Activated T-helper 9 cell treated with anti-CD3 and anti-CD28 coated beads, Interleukin-2, amount 50 U/mL, for 16 hours (primary cell): ENCODE measurements at places on chromosomes 3 and 15.

GRCh38 chr3:32229565-32229964, 8.9 kb upstream of the CMTM8 start:
- DNase-seq = no peak

DNA sequence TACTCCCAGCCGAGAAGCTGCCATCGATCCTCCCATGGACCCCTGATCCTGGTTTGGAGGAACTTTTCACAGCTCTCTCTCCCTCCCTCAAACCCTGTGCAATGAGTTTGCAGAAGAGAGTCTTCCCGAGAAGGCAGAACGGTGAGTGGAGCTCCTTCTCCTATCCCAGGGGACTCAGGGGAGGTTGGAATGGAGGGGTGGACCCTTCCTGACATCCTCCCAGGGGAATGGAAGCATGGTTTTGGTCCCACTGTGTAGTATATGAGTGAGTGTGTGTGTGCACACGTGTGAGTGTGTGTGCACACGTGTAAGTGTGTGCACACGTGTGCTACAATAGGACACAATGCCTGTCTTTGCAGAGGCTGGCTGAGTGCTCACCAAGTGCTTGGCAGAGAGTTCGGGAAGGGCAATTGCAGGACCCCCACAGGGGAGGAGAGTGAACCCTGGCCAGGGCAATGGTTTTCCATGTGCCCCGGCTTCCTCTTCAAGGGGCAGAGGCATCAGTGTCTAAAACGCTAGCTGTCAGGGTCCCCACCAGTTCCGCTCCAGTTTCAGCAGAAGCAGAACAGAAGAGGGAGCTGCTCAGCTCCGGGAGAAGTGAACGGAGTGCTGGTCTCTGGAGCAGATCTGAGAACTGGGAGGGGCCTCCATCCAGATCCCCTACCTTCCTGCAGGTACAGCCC, 13.8 kb upstream of the IL16 start:
- DNase-seq = no peak

DNA sequence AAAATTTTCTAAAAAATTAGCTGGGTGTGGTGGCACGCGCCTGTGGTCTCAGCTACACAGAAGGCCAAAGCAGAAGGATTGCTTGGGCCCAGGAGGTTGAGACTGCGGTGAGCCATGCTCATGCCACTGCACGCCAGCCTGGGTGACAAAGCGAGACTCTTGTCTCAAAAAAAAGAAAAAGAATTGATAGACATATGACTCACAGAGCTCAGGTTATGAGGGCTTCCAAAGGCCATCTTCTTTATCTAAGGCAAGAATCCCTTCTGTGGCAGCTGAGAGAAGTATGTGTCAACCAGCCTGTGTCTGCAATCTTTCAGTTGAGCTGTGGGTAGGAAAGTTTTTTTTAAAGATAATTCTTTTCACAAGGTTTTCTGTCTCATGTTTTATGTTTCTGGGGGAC, 53.9 kb downstream of the MRPS25 start:
- DNase-seq = no peak

DNA sequence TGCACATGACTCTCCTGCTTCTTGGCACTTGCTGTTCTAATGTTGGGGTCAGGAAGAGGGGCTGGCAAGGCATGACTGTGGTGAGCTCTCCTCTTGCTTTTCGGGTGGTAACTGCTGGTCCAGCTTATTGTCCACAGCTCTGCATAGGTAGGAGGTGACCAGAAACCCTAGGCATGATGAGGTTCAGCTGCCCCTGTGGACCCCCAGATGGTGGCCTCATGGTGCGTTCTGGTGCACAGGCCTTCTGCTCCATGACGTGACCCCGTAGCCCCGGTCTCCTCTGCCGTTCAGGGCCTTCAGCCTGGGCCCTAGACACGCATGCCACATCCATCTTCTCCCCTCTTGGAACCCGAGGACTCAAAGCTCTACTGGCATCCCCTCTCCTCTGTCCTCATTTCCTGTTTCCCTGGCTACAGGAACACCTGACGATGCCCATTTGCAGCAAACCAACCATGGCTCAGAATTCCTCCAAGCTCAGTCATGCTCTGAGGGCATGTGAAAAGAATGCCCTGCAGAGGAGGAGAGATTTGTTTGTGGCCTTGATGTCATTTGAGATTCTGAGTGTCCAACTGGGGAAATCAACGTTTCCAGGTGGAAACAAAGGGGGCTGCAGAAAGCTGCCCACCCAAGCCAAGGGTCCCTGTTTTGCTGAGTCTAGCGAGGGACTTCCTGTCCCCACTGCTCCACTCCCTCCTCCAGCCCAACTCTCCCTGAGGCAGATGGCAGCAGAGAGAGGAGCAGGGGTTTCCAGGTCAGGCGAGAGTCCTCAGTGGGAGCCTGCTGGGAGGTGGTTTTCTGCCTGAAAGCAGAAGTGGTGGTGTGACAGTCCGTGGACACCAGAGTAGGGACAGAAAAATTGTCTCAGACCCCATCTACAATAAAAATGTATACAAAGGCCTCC, 198.7 kb upstream of the LYSMD4 start:
- no peak for DNase-seq

- DNase-seq = no peak
Observed at GRCh38 chr3:64109438-64109837, 86.1 kb upstream of the PSMD6 start.

DNA sequence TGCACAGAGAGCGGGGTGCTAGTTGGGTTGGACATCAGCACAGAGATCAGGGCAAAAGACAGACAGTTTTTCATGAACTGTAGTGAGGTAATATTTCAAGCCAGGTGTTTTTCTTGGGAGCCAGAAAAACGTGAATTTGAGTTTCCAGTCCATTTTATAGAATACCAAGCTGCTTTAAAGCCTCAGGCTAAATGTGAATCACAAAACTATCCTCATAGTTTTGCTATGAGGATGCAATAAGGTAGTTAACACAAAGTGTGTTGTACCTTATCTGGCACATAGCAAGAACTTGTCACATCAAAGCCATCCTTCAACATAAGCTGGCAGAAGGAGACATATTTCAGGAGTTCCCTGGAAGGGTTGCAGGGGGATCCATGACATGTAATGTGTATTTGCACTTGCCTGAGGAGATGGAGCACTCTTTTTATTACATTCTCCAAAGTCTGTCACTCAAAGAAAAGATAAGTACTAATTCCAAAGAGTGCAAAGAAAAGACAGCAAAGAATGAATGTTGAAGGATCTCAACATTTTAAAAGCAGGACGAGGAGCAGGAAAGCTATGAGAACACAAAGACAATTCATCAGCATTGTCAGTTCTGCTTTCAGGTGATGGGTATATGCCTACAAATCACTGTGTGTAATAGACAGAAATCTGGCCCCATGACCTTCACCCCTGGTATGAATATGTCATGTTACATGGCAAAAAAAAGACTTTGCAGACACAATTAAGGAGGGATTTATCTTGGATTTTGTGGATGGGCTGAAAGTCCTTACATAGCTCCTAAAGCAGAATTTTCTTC, 1046.4 kb downstream of the NTRK3 start:
- DNase-seq = no peak

DNA sequence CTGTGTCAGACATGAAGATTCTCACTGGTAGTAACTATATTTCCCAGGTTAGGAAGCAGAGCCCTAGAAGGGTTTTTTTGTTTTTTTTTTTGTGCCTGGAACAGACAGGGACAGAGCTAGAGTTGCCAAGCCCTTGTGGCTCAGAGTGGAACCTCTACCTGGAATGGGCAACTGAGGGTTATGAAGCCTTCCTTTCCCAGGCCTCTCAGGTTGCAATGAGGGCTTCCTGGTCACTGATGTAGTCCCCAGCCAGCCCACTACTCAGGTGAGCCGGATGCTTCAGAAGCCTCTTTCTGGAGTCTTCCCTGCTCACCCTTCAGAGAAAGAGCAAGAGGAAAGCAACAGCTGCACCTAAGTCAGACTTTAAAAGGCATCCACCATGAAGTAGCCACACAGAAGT, 48.8 kb upstream of the MANF start:
- DNase-seq = no peak

DNA sequence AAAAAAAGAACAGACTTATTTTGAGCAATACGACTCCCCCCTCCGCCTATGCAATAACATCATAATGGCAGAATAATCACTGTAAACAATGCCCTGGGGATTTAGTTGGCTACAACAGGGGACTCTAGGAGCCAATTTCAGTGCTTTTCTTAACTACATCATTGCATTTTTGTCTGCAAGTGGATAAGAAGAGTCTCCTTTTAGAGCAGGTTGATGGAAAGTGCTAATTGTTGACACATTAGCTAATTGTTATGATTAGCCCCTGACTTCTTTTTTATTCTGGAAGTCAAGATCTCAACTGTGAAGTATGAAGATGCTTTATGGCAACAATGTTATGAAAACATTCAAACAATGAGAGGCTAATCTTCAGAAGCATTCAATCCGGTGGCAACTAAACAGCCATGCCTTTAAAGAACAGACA, 121.2 kb downstream of the MECOM start:
- DNase-seq = no peak

DNA sequence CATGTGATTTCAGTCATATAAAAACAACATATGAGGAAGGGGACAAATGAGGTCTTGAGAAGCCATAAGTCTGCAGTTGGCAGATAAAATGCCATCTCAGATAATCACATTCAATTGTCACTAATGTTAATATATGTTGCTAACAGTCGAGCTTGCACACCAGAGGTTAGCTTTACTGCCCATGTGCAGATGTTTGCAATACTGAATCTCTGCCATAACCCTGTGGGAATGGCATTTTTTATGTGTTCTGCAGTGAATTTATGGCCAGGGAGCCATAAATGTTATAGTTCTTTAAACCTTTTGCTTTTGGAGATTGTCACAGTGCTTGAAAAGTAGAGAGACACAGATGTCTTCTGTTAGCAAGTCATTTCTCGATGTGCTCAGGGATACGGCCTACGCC, 141.5 kb downstream of the RORA start:
- no peak for DNase-seq

DNA sequence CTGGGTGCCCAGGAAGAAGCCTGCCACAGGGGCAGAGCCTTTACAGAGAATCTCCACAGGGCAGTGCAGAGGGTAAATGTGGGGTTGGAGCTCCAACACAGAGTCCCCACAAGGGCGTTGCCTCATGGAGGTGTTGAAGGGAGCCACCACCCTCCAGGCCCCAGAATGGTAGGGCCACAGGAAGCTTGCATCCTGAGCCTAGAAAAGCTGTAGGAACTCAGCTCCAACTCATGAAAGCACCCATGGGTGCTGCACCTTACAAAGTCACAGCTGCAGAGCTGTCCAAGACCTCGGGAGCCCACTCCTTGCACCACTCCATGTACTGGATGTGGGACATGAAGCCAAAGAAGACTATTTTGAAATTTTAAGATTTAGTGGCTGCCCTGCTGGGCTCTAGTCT, 73.3 kb upstream of the KCNH8 start:
- no peak for DNase-seq

DNA sequence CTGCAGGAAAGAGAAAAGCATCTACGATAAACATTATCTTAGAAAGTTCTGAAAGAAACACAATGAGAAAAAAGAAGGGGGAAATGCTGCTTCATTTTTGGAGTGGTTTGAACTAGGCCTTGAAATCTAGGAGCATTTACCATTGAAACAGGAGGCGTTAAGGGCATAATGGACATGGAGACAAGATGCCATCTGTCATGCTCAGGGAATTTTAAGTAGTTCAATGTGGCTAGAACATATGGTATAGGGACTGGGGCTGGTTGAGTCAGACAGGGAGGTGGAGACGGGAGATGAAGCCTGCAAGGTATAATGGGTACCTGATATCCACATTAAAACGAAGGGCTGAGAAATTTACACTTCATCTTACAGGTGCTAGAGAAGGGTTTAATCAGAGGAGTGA, 10.4 kb upstream of the PLAAT1 start:
- DNase-seq = no peak

GRCh38 chr3:20561166-20561565, 375.2 kb upstream of the SGO1 start:
- DNase-seq = no peak

DNA sequence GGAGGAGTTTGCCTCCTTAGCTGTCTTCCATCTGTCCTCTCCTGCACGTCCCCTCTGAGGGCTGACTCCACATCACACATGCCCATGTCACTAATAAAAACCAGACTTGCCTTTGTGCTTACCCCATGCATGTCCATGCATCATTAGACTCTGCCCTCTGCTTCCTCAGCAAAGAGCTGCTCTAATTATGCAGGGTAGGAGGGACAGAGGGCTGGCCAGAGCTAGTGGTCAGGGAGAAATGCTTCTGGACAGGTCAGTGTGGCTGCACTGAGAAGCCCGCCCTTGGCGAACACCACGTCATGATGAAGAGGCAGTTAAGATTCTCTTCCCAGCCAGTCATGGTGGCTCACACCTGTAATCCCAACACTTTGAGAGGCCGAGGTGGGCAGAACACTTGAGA, 8.9 kb downstream of the CA12 start:
- DNase-seq = no peak

GRCh38 chr3:71143493-71143892, 440.0 kb downstream of the FOXP1 start:
- DNase-seq = no peak

GRCh38 chr3:43448098-43448497, 161.8 kb downstream of the SNRK start:
- DNase-seq = no peak

DNA sequence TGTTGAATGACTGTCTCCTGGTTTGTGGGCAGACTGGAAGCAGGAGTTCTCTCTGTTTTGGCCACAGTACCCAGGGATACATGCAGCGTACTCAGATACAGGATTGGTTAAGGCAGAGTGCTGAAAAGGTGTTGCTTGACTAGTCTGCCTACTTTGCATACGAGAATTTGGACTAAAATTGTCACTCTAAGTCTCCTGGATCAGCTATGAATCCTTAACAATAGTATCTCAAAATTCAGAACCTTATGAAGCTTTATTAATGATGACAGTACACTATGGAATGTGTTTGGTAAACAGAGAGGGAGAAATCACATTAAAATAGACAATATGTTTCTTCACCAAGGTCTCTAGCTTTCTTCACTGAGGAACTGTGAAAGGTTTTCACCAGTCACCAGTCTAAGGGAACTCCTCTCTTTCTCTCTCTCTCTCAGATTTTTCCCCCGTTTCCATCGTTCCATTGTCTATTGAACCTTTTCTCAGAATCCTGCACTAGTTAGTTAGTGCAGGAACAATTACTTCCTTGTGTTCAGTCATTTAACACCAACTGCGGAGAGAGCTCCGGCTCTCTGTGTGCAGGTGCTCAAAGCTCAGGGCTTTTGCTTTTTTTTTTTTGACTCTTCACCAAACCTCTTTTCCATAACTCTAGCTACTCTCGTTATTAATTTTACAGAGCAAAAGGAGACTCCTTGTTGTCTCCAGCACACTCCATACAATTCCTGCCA, 85.9 kb upstream of the FNDC3B start:
- DNase-seq = no peak

GRCh38 chr3:22306454-22306853, 555.4 kb upstream of the ZNF385D start:
- DNase-seq = no peak

DNA sequence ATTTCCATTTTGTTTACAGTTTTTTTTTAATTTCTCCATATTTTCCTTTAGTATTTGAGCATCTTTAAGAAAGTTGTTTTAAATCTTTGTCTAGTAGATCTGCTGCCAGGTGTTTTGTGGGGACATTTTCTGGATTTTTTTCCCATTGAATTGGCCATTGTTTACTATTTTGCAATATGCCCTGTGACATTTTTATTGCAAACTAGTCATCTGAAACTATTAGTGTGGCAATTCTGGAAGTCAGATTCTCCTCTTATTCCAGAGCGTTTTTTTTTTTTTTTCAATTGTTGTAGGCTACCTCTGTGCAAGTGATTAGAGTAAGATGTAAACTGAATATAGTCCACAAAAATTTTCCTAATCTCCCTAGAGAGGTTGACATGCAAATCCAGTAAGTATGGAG, 334.2 kb downstream of the PYDC2 start:
- no peak for DNase-seq

GRCh38 chr15:65355173-65355987, 22.4 kb downstream of the IGDCC3 start:
- DNase-seq = no peak

- no peak for DNase-seq
Observed at GRCh38 chr15:99306694-99307338, 55.5 kb downstream of the LRRC28 start.
